Spleen (tissue), 13 donors: ENCODE measurements at places on chromosomes 7 and 10.

GRCh38 chr7:33425929-33426678, 296.7 kb downstream of the BBS9 start:
- no peak for DNase-seq

- no peak for DNase-seq
These were observed 31.3 kb upstream of the ZNRF2 start for GRCh38 chr7:30252885-30253795.

- DNase-seq = no peak
These were observed 116.5 kb upstream of the EFCAB10 start for GRCh38 chr7:105697753-105698152.

DNA sequence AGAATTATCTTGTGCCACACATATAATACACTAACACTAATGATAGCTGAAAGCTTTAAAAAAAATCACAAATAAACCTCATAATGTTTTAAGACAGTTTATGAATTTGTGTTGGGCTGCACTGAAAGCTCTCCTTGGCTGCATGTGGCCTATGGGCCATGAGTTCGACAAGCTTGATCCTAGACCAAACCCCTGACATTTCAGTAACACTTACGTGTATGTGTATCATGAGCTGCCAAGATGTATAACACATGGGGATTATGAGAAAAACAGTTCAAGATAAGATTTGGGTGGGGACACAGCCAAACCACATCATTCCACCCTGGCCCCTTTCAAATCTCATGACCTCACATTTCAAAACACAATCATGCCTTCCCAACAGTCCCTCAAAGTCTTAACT, 823.8 kb downstream of the PCDH15 start:
- DNase-seq = no peak

DNA sequence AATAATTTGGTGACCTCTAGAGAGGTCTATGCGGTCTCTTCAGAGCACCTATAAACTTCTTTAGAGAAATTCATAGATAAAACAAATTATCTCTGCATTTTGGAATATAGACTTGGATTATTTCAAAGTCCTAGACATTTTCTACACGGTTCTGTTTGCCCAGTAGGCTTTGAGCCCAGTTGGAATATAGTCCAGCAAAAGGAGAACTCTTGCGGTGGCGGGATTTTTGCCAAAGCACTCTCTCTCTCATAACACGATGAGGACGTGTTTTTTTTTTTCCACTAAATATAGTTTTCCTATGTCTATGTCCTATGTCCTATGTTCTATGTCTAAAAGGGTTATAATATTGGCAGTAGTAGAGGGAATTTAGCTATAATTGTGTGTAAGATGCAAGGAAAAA, 164.9 kb upstream of the AGR3 start:
- DNase-seq = no peak

DNA sequence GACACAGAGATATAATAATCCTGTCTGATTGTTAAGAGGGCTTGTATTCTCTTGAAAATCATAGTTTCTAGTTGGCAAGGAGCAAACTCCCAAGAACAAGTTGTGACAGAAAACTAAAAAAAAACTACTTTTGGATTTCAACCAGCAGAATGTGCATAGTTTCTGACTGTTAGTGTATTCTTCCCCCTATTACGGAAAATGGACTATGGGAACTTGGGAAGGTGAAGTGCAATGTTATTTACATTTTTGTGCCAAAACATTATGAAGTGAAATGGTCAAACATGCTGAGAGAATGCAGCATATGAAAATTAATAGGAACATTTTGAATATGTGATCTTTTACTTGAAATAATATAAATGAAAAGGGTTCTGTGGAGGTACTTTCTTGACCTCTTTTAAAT, 660.8 kb downstream of the SUGCT start:
- DNase-seq = no peak

DNA sequence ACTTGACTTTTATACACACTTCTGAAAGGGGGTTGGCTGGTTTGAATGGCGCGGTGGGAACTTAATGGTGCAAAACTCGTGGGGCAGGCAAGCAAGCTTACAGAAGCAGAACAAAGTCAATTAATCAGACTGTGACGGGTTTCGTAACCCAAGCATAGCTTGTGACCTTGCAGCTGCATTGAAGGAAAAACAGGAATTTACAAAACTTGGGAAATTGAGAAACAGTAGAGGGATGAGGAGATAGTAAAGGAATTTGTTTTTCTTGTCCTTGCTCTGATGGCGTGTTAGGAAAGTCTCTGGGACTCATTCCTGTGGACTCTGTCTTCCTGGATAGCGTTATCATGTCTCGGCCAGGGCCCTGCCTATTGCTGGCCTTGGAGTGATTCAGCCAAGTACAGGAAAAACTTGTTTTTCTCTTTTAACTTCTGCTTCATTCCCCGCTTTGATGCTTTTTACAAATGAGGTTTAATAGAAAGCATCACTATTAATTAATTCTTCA, 220.0 kb upstream of the KCND2 start:
- DNase-seq = no peak

DNA sequence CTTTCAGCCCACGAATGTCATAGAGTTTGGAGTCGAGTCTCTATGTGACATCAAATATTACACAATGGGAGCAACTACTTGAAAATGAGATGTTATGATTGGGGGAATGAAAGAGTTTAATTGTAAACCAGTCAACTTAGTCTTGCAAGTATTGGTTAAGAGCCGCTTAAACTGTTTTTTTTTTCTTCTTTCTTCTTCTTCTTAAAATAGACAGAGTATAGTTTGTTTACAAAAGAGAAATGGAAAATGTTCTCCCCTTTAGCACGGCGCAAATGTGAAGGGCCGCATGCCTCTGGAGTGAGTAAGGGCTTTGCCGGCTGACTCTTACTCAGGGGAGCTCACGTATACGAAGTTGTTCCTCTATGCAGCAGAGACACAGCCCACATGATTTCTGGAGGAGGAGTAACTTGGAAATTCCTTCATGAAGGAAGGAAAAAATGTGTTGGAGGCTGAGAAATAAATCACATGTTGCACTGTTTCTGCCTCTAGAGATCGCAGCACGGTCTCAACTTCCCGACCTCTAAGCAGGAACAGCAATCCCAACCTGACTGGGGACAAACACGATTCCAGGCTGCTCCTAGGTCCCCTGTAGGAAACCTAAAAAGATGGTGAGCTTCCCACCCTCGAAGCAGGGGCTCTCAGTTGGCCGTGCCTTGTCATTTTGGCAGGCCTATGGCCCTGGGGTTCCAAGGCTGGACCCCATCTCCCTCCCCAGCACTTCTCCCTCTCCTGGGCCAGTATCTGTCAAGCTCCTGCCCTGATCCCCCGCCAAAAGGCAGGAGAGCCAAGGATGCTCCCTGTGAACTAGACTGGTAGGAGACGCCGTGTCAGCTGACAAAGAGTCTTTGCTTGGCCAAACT, 44.8 kb downstream of the MYOF start:
- DNase-seq = no peak

- DNase-seq = no peak
These were observed 906 bp downstream of the CDK1 start for GRCh38 chr10:60778971-60779796.

DNA sequence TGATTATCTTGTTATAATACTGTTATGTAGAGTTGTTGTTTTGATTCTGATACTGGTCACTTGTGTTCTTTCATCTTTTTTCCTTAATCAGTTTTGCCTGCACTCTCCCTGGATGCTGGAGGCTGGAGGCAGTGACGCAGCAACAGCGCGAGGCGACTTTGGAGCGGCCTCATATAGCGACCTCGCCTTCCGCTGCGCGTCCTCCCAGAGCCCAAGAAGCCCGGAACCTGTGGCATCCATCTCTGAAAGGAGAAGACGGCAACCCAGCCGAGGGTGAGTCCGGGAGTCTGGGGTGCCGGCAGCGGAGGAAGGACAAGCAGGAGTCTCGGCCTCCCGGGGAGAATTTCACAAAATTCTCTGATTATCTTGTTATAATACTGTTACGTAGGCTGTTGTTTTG, 161.2 kb downstream of the ZNF33B start:
- DNase-seq = no peak

DNA sequence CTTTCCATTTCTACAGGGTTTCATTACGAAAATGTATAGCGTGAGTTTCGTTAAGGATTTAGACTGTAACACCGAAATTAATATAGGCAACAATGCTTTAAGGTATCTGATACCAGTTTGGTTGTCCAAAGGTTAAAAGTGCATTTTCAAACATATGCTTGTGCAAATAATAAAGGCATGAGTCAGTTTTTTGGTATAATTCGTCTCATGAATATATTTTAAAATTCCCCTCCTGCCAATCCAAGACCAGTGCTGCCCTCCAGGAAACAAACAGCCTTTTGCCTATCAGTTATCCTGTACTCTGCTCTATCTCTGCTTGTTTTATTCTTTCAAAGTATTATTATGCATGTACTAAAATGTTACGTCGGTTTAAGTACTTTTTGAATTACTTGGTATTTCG, 2.0 kb downstream of the LCOR start:
- DNase-seq = no peak

DNA sequence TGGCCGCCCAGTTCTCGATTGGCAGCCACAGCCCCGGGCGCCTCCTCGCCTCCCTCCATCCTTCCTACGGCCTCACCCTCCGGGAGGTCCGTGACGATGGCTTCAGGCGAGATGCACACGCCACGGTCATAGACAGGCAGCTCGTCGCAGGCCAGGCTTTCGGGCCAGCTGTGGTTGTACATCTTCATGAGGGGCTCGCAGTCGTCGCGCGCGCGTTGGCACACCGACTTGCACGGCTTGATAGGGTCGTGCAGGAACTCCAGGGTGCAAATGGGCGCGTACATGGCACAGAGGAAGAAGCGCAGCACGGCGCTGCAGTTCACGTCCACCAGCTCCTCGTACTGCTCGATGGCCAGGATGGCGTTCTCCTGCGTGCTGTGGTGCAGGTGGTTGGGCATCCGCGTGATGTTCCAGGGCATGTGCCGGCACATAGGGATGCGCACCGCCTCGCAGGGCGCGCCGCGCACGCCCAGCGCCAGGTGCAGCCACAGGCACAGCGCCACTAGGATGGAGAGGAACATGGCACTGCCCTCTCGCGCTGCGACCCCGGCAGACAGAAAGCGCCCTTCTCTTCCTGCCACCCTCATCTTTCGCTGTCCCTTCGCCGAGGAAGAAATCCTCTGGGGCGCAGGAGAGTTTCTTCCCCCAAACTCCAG, 472 bp downstream of the SFRP4 start:
- no peak for DNase-seq

DNA sequence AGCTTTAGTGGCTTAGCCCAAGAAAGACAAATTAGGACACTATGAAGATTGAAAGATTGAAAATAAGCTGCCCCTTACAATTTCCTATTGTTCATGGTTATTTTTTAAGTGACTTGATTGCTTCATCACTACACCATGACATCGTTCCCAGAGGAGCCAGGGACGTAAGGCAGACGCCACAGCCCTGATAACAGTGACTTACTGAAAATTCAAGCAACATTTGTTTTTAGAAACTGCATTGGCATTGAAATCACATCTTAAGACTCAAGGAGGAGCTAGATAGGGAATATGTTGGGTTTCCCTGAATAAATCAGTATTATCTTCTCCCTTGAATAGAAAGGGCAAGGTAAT, 38.7 kb upstream of the ANK3 start:
- DNase-seq = no peak

DNA sequence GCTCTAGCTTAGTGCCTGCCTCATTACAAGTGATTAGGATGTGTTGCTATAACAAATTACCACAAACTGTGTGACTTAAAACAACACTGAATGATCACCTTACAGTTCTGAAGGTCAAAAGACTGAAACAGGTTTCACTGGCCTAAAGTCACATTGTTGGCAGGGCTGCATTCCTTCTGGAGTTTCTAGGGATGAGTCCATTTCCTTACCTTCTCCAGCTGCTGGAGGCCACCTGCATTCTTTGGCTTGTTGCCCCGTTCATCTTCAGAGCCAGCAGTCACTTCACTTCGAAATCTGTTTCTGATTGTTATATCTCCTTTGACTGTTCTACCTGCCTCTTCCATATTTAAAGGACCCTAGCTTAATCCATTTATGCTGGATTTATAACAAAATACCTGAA, 69.4 kb upstream of the MTPN start:
- no peak for DNase-seq

GRCh38 chr7:50828801-50829200, 46.1 kb upstream of the GRB10 start:
- no peak for DNase-seq
